PC-9 (cell line): ENCODE measurements at places on chromosomes 12 and 14. TPM values are rescaled to one million over a fixed set of nuclear protein-coding genes. Genes with fewer than 3 reads are reported as not detected.

The ZNF219 gene
- total RNA-seq, result 23.0 and 25.3 TPM in 2 replicates

- no peaks in the 10 kb centered on the region for H3K4me1 ChIP-seq
- no peak overlapping the region for H3K4me3 ChIP-seq
- no peaks in the 10 kb centered on the region for H3K27me3 ChIP-seq
- DNase-seq, result no peak
- no peak overlapping the region for H3K27ac ChIP-seq
Observed at GRCh38 chr14:30698463-30698862, 76.3 kb downstream of the SCFD1 start.

The BIN2 gene
- total RNA-seq, result not detected in 2 replicates

DNA sequence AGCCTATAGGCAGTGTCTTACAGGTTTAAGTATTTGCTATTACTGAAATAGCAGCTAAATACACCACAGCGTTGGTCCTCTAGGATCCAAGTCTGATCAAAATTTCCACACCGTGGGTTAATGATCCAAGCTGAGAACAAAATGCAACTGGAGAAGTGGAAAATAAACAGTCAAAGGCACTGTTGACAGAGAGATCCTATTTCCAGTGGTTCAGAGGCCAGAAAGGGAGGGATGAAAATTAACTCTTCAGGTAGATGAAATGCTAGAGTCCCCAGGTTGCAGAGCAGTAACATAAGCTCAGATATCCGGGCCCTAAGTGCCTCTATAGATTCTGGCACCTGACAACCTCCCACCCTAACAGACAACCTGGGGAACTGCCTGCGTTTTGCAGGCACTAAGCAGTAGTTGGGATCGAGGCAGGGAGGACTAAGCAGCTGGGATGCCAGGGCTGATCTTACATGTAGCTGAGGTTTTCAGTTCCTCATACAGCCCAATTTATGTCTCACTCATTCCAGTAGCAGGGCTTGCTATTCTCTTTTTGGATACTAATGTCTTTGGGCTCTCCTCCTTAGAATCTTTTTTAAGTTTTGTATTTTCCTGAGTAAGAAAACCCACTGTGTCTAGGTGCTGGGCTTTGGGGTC lies 42.7 kb upstream of the CRACR2A start:
- DNase-seq, result no peak
- H3K27me3 ChIP-seq, result peaks cover 47% of the 10 kb centered on the region
- no peaks in the 10 kb centered on the region for H3K4me1 ChIP-seq
- no peak overlapping the region for H3K27ac ChIP-seq
